ENCODE measurements at places on chromosomes 1 and 21.

- no peak for DNase-seq
Measured at GRCh38 chr1:7555391-7556185, 215.5 kb upstream of the VAMP3 start.

DNA sequence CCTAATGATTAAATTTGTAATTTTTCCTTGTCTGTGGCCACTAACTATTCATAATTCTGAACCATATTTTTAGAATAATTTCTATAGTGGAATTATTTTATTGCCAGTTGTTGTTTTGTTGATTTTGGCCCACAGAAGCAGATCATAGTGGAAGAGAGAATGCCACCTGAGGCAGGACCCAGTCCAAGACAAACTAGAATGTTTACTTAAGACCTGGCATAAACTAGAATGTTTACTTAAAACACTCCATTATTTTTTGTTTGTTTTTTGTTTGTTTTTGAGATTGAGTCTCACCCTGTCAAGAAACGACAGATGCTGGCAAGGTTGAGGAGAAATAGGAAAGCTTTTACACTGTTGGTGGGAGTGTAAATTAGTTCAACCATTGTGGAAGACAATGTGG lies 310.2 kb downstream of the MRPL39 start:
- DNase-seq = no peak

DNA sequence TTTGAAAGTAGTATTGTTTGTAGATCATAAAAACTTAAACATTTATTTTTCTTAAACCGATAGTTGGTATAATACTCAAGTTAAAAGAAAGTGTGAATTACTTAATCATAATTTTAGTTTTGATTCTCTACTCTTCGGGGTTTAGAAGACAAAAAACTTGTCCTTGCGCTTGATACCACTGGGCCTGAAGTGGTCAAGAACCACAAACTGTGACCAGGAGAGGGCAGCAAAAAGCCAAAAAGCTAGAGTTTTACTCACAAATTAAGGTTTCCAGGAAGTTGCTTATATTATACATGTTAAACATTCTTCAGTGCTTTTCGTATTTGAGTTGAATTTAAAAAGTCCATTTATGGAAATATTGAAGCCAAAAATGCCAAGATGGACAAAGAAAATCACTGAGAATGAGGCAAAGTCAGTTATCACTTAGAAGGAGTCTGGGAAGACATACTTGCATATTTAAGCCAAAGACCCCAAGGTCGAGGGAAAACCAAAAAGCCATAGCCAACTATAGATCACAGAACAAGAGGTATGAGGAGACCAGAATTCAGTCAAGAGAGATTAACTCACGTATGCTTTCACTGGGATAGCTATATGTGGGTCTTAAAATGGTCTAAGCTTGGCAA lies 34.2 kb downstream of the EFCAB7 start:
- peak; percentile 57 for DNase-seq

GRCh38 chr1:217456261-217456660 lies 174.6 kb downstream of the GPATCH2 start:
- DNase-seq = peak; percentile 4

DNA sequence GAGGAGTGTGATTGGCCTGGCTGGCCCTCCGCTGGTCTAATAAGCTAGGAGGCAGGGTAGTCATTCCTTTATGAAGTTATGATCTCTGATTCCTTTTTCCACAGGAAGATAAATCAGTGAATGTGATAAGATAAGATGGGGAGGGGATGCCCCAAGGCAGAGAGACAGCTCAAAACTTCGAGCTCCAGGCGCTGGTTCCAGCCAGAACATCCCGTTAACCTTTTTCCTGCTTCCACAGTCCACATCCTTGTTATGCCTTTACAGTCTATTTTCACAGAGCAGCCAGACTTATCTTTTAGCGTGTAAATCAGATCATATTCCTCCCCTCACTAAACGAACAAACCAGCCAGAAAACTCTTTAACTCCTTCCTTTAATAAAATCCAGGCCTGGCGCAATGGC lies 38.5 kb upstream of the BMP8B start:
- no peak for DNase-seq

DNA sequence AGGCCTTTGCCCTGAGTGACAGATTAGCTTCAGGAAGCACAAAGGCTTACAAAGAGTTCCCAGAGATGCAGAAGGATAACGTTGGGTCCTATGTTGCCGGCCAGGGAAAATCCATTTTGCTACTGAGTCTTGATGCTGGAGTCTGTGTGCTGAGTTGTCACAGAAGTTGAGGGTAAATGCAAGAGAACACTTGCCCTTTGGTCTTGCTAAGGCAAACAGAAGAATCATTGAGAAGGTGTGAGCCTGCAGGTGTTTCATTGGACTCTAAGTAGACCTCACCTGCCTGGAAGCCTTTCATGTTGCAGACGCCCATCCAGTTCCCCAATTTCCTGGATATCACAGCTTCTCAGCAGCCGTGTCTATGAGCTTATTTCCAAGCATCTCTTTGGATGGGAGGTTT lies 105.2 kb downstream of the PCP4 start:
- no peak for DNase-seq

DNA sequence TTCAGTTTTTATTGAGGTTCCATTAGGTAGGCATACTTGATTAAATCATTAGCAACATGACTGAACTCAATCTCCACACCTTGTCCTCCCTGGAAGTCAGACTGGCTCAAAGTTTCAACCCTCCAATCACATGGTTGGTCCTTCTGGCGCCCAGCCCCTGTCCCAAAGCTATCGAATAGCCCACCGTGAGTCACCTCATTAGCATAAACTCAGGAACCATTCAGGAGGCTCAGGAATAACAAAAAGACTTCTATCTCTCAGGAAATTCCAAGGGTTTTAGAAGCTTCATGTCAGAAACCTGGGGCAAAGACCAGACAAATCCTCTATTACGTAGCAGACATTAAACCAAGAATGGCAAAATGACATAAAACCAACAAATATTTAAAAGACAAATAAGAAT lies 78.6 kb downstream of the RGS2 start:
- no peak for DNase-seq

DNA sequence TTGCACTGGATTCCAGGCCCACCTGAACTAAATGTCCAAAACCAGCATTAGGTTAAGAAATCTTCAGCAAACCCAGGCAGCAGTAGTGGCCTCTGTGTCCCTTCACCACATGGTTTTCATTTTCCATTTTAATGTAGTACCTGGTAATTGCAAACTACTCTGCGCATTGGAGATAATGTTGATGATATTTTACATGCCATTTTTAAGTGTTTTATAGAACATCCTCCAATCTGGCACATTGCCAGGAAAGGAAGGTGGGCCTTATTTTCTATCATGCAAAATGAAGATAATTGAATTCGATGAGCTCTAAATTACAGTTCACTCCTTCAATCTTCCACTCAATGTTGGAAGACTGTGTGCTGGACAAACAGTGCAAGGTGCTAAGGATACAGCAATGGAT lies 89.5 kb downstream of the ZC3H11B start:
- no peak for DNase-seq

DNA sequence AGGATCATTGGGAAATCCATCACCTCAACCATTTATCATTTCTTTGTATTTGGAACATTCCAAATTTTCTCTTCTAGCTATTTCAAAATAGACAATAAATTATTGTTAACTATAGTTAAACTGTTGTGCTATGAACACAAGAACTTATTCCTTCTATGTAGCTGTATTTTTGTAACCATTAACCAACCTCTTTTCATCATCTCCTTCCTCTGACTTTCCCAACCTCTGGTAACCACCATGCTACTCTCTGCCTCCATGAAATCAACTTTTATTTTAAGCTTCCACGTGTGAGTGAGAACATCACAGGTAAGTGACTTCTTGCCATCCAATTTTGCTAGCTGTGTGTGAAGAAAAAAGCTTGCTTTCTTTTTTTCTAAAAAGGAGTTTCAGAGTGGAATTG lies 418 bp downstream of the IFI44L start:
- no peak for DNase-seq

- no peak for DNase-seq
Measured at GRCh38 chr1:151368393-151369301, 3.9 kb downstream of the SELENBP1 start.

DNA sequence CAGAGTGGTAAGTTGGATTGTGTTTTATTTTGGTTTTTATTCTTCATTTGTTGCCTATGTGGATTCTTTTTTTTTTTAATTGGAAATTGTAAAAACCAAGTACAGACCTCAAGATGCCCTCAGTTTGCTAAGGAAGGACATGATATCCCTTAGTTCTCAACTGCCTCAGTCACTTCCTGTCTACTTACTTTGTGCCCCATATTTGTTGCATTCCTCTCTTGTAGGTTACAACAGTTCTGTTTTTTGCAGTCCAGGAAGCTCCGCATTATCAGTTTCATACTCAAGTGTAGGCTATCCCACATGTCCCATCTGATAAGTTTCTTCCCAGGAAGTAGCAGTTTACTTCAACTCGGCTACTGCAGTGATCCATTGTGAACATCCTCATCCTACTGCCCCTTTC lies 82.0 kb downstream of the RPAP2 start:
- no peak for DNase-seq

- no peak for DNase-seq
Measured at GRCh38 chr1:220616836-220617235, 73.3 kb upstream of the C1orf115 start.

DNA sequence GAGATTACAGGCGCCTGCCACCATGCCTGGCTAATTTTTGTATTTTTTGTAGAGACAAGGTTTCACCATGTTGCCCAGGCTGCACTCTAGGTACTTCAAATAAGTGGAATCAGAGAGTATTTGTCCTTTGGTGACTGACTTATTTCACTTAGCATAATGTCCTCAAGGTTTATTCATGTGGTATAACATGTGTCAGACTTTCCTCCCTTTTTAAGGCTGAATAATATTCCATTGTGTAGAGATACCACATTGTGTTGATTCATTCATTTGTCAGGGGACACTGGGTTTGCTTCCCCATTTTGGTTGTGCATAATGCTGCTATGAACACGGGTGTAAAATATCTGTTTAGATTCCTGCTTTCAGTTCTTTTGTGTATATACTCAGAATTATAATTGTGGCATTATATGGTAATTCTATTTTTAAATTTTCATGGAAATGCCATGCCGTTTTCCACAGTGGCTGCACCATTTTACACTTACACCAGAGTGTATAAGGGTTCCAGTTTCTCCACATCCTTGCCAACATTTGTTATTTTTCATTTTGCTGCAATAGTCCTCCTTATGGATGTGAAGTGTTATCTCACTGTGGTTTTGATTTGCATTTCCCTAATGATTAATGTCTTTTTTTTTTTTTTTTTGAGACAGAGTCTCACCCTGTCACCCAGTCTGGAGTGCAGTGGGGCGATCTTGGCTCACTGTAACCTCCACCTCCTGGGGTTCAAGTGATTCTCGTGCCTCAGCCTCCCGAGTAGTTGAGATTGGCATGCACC lies 35.1 kb downstream of the IL6R start:
- DNase-seq = no peak

- peak; percentile 92 for DNase-seq
Measured at GRCh38 chr1:169309178-169310166, 58.1 kb downstream of the NME7 start.

- DNase-seq = no peak
Measured at GRCh38 chr1:111489604-111490003, 13.8 kb downstream of the ADORA3 start.

- DNase-seq = no peak
Measured at GRCh38 chr1:34929497-34929852, at the start of gene DLGAP3. DLGAP3 (minus strand) TSS chr1:34929650; CDS start chr1:34905383, 24,267 bp downstream.

- DNase-seq = no peak
Measured at GRCh38 chr1:237032029-237032428, 10.0 kb upstream of the RYR2 start.

GRCh38 chr1:8482979-8483381 lies 165.1 kb downstream of the SLC45A1 start:
- DNase-seq = no peak

DNA sequence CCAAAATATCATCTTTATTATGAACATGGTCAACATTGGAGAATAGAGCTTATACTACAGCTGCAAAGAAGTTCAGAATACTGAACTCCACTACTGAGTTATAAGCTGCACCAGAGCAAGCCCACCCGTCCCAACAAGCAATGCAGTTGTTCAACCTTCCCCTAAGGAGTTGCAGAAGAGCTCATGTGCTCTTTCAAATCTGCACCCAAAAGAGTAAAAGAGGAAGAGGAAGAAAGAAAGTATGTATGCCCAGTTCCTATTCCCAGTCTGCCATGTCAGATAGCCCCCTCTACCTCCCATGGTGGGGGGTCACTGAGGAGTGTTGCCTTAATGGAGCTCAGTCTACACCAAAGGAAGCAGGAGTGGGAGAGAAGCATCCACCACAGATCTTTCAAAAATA lies 6.9 kb downstream of the C1orf162 start:
- no peak for DNase-seq

DNA sequence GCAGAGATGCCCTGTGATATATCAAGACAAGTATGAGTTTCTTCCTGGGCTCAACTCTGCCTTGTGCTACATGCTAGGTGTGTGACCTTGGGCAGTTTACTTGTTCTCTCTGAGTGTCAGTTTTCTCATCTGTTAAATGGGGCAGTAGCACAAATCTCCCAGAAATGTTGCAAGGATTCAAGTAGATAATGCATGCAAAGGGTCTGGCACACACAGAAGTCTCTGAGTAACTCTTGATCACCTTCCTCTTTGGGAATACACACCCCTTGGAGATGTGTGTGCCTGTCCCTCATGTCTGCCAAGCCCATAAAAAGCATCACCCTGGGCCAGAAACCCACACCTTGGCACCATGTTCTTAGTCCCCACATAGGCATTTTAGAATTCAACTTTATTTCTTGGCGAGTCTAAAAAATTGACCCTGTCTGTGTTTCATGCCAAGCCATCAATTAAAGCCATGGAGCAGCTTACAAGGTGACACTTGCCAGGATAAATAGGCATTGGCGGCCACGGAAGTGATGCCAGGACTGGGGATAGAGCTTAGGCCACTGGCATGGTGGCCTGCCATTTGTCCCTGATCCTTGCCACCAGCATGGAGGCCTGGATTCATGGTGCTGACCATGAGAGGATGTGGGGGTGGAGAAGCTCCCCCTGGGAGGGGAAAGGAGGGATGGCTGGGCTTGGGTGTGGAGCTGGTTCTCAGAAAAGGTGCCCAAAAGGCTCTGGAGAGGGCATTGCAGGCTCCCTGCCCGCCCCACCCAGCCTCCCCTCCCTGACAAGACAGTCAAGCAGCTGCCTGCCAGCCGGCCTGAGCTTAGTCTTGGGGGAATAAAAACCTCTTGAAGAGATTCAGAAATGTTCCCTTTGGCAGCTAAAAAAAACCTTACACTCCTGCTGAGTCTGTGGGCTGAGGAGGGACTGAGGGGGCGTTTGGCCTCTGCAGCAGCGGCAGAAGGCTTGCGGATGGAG lies 118.0 kb upstream of the IPO9 start:
- DNase-seq = no peak

GRCh38 chr1:186050360-186050759 lies 316.2 kb downstream of the HMCN1 start:
- no peak for DNase-seq

GRCh38 chr1:186977266-186977957 lies 148.7 kb downstream of the PLA2G4A start:
- DNase-seq = no peak

GRCh38 chr1:40143891-40144575 lies 17.2 kb upstream of the RLF start:
- peak; percentile 80 for DNase-seq

GRCh38 chr1:25774921-25775771 lies 24.8 kb upstream of the SELENON start:
- DNase-seq = no peak

All from hematopoietic multipotent progenitor cell treated with erythropoietin and hydrocortisone succinate and interleukin-3 and kit ligand, for 8 days (in vitro differentiated cells).